ENCODE measurements at places on chromosomes 11 and 22.

GRCh38 chr11:5550440-5551095 is 2.2 kb upstream of the OR52H1 start:
- DNase-seq, result no peak

DNA sequence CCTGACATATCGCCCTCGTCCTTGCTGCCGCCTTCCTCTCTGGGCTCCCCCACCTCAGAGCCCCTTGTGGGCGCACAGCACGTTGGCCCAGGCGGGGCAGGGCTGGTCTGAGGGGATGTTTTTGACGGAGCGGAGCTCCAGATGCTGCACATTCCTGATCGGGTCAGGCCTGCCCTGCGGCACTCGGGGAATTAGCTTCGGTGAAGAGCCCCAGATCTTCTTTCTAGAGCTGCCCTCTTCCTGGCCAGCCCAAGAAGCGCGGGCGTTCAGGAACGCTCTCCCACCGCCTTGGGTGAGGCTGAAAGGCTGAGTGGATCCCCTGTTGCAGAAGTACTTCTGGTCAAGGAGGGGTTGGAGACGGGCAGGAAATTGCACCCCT is 12.1 kb downstream of the YPEL4 start:
- no peak for DNase-seq

DNA sequence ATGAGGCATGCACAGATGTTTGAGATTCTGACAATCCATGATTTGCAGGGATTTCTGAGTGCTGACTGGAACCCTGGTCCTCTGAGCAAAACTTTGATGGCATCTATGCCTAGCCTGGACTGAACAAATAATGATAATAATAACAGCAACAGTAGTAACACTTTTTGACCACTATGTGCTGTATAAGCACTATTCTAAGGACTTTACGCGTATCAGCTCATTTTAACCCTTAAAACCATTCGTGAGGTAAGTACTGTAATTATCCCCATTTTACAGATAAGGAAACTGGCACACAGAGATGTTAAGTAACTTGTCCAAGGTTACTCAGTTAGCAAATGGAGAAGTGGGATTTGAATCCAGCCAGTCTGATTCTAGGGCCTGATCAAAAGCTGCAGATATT is 168.4 kb downstream of the C11orf91 start:
- DNase-seq, result no peak

DNA sequence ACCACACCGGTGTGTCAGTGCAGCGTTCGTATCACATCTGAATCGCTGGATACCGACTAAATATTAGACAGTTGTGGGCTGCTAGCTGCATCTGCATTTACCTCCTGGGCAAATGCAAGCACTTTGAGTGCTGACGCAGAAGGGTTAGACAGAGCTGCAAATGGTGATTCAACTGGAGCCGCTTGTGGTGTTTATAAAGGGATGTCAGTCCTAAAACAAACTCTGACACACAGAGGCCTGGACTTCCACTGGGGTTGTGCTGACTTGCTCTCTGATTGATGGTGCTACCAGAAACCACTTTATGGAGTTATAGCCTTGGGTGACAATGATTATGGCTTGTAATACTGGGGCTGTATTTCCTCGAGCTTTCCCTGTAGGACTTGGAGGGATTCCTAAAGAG is 374.4 kb downstream of the NTM start:
- no peak for DNase-seq

- DNase-seq, result no peak
Observed at GRCh38 chr11:14914536-14914935, 22.5 kb upstream of the CYP2R1 start.

DNA sequence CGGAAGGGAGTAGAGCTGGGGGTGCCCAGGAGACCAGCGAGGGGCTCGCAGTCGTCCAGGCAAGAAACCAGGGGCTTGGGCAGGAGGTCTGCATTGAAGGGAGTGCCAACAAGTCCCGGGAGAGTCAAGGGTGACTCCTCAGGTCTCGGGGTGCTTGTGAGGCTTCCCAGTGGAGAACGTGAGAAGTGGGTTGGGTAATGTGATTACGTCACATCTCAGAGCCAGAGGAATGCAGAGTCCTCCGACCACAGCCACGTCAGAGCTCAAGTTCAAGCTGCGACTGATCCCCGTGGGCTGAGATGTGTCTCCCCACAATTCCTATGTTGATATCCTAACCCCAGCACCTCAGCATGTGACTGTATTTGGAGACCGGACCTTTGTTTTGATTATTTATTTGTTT is 89.7 kb upstream of the SHANK2 start:
- no peak for DNase-seq

DNA sequence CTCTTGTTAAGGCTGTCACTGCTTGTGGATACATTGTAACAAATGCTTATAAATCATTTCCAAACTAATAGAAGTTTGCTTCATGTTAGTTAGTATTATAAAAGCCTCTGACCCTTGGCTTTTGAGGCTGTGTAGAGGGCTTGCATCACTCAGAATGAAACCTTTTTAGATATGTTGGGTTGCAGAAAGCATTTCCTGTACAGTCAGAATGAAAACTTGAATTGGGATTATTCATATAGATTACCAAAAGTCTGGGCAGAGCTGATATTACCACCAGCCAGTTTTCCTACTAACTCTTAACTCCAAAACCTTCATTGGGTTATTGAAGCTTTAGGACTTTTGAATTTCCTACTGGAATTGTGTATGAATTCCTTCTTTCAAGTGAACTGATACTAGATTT is 12.0 kb downstream of the KMT2A start:
- no peak for DNase-seq

- DNase-seq, result no peak
Observed at GRCh38 chr22:36864454-36865215, 3.8 kb downstream of the NCF4 start.

Measured in activated CD4-positive, CD25-positive, alpha-beta regulatory T cell (primary cell).